ENCODE measurements at places on chromosomes 1 and 21.

DNA sequence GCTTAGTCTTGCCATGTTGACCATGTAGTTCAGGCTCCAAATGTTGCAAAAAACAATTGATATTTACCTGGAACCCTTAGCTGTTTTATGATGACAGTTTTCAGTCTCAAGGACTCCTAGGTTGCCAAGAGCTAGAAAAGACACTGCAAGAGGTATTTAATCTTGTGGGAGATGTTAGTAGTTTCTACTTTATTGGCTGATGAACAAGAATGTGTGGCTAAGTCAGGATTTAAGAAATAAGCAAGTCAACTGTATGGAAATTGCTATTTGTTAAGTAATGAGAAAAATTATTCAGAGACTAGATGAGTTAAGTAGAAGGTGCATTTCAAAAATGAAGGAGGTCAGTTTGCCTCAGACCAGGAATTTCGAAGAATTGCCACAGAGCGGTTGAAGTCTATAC is 639.7 kb upstream of the USP24 start:
- no peak for DNase-seq

- peak; percentile 18 for DNase-seq
These were observed 62.7 kb downstream of the DMAP1 start for GRCh38 chr1:44275991-44276405.

DNA sequence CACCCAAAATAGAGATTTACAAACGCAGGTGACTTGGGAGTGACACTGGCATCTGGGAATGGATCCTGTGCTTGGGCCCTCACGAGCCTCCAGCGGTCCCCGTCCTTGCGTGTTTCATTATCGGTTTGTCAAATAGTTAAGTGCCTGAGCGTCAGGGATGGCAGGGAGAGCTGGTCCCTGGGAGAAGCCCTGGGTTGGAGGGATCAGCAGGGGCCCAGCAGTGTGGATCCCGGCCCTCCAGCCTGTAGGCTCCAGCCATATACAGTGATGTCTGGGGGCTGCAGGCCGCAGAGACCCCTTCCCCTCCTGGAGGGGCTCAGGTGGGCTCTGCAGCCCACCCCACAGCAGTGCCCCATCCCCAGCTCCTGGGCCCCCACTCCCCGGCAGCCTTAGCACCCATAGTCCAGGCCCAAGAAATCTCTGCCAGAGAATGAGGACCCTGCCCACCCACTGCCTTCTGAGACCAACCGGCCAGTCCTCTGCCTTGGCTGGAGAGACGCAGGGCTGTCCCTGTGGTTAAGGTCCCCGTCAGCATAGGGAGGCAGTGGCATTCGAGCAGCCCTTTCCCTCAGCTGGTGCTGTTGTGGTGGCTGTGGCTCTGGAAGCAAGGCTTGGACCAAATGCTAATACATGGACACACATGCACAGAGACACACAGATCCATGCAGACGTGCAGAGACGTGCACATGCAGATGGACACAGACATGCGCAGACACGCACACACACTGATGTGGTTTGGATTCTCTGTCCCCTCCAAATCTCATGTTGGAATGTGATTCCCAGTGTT is 2.4 kb upstream of the SLC19A1 start:
- DNase-seq: no peak

GRCh38 chr1:45677751-45678245 is 8.5 kb downstream of the GPBP1L1 start:
- no peak for DNase-seq

DNA sequence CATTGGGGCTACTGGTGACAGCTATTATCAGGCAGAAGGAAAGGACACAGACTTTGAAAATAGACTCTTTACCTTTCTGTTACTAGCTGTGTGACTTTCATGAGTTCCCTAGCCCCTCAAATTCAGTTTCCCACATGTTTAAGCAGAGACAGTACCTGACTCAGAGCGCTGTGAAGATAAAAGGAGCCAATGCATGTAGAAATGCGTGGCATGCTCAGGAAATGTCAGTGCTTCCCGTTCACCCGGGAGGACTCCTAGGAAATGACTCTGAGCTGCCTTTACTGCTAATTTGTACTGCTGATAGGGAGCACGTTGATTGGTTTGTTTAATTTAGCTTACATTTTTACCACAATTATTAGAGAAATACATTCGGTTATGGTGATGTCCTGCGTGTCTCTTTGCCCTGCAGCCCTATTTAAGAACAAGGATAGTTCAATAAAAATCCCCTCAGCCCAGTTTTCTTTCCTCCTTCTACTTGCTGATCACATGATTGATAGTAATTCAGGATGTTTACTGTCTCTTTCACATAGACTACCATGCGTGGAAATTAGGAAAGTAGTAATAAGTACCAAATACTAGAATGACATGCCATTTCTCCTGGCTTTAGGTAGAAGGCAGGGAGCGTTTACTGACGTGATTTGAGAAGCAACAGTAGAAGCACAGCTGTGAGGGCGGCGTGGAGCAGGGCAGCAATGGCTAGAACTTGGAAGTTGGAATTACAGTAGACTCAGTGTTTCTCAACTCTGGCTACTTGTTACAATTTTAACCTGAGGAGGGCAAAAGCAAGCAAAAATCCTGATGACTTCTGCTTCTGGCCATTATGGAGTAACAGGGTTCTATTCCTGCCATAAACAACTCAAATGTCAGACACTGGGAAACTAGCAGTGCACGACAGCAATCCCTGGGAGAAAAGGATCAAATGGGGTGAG is 15.9 kb downstream of the PDIK1L start:
- peak; percentile 55 for DNase-seq

DNA sequence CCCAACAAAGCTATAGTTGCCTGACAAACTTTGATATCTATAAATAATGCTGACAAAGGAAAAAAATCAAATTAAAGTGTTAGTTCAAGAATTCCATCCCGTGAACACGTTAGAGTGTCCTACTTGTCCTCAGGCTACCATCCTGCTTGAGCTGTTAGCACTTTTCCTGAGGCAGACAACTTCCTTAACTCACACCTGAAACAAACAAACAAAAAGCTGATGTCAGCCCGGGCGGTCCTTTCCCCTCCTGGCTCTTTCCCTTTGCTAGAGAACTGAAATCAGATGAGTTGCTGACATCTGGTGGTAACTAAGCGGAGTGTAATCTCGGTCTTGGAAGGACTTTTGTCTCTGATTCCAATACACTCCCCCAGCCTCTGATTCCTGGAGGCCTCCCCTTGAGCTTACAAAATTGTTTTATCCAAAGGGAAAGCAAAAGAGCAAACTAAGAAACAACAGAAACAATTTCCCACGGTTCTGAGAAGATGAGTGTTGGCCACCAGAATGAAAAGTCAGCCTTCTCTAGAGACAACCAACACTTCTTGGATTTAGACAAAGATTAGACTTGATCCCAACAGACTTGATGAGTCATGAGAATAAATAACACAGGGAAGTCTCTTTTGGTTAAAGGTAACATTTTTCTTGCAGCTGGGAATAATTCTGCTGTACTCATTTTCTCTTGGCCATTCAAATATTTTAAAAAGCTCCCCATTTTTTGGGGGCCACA is 135.4 kb downstream of the PROX1 start:
- DNase-seq: peak; percentile 97

GRCh38 chr1:94094469-94095111 is 26.4 kb downstream of the ABCA4 start:
- DNase-seq: peak; percentile 62

- no peak for DNase-seq
These were observed 589 bp downstream of the ZNF684 start for GRCh38 chr1:40532062-40532389.

GRCh38 chr1:182192215-182192614 is 130.7 kb upstream of the ZNF648 start:
- no peak for DNase-seq

DNA sequence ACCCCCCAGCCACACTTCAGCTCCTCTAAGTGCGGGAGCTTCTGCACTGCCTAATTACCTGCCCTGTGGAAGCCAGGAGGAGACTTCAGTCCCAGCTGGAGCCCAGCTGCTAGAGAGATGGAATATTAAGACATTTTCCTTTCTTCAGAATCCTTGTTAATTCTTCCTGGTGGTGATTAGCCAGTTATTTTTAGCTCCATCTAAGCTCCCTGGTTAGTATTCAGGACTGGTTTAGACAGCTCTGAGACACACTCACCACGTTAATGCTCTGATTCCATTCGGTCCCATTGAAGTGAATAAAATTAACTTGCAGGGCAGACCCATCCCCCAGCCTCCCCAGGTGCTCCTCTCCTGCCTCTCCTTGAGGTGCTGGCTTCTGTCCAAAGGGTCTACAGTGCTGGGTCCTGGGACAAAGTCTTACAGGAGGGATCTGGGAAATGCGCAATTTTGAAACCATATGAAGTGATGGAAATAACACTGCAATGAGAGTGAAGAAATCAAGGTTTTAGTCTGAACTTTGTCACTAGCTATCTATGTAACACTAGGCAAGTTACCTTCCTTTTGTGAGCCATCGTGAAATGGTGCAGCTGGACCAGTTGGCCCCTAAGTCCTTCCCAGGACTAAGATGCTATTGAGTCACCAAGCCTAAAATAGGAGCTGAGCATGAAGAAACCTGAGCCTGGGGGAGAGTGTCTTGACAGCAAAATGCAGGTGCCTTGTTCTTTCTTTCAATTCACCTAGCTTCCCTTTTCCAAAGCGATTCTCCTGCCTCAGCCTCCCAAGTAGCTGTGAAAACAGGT is 117.4 kb upstream of the ATP1A1 start:
- no peak for DNase-seq

DNA sequence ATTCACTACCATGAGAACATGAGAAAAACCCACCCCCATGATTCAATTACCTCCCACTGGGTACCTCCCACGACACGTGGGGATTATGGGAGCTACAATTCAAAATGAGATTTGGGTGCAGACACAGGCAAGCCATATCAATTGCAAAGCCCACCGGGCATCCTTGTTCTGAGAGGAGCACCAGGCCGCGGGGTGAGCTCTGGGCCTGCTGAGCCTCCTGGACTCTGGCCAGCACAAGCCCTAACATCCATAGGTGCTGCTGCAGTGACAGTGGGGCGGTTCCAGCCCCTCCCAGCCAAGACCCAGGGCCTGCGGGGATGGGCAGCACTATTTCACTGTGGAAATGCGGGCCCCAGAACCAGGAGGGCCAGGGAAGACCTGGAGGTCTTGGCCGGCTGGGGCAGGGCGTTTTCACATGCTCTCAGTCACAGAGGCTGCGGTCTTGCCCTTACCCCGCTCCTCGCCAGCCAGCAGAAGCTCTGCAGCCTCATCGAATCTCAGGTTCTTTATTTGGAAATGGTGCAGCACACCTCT is 103.8 kb downstream of the PCBP3 start:
- DNase-seq: no peak

DNA sequence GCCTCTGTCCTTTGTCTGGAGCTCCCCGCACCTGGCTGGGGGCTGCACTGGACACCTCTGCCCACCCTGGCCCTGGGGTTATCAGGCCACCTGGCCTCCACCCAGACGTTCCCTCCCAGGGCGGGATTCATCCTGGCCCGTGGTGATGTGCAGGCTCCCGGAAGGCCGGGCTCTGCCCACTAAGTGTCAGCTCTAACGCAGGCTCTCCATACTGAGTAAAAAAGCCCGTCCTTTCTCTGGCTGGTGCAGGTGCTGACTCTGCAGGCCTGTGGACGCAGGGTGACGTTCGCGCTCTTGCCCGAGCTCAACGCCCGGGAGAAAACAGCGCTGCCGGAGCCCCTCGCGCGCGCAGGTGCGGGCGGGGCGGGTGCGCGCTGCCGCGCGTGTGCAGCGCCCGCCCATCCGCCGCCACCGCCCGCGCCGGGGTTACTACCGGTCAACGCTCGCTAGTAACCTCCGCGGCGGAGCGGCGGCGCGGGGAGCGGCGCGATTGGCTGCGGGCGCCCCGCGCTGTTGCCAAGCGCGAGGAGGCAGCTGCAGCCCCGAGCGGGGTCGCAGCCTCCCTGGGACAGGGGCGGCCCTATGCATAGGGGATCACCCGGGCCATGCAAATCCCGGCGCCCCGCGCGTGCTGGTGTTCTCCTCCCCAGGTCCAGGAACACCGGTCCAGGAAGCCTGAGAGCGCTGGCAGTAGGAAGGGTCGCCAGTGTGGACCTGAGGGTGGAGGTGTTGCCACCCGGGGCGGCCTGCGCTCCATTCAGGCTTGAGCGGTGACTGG is 15.7 kb downstream of the ABCG1 start:
- peak; percentile 79 for DNase-seq

DNA sequence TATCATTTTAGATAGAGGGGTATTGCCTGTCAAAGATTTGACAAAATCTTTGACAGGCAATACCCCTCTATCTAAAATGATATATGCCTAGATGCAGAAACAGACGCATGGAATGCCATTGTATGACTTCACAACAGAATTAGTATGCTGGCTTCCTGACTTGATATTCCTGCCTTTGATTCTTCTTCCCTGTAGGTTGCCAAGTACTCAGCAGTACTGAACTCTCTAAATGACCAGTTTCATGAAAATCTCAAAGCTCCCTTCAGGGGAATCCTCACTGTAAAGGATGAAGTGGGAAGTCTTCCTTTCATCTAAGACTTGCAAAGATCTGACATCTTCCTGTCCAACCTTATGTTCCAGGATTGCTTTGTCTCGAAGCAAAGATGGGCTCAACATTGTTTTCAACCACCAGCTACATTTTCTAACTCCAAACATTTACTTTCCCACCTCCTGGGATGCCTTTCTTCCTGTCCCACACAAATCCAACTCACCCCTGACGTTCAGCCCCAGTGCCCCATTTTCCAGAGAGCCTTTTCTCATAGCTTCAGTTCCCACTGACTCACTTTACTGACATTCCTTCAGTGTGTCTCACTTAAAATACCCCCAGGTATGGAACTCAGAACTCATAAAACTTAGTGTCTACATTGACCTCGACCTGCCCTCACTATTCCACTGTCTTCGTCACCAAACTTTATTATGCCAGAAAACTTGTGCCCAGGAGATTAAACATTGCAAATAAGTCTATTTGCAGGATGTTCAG is 67.3 kb upstream of the KCNJ6 start:
- DNase-seq: no peak

- peak; percentile 87 for DNase-seq
These were observed 3.0 kb downstream of the CRYBG2 start for GRCh38 chr1:26350701-26351589.

- no peak for DNase-seq
These were observed 72.8 kb downstream of the NRIP1 start for GRCh38 chr21:14991957-14992356.

- DNase-seq: peak; percentile 94
These were observed at the start of gene SMPDL3B for GRCh38 chr1:27934818-27935549. SMPDL3B (plus strand) TSS chr1:27935000; CDS start chr1:27935184, 184 bp downstream.

GRCh38 chr1:210711825-210712612 is 383.3 kb downstream of the HHAT start:
- peak; percentile 32 for DNase-seq

DNA sequence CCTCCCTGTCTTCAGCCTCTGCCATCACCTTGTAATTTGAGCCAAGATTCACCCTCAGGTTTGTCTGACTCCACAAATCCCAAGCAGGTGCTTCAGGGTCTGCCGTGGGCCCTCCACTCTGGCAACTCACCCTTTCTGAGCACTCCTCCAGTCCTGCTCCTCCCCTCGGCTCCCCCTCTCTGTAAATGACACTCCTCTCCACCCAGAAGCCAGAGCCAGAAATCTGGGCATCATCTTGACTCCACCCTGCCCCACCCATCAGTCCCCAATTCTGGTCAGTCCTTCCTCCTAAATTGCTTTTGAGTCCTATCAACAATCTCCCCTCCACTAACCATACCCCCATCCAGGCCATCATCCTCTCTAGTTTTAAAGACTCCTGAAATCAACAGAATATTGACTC is 40.5 kb downstream of the RCSD1 start:
- DNase-seq: no peak
